T-helper 17 cell (primary cell): ENCODE measurements at places on chromosomes 4 and X. TPM values are rescaled to one million over a fixed set of nuclear protein-coding genes. Genes with fewer than 3 reads are reported as not detected.
A peak's percentile ranks its signal among the peaks of the same experiment; 100 is the strongest.

Gene DCAF4L1
- total RNA-seq: 0.10 TPM

Gene IL13RA2
- not detected for total RNA-seq

Gene AMOT
- total RNA-seq: 2.7 TPM

Gene CT45A1
- not detected for total RNA-seq

Gene ACE2
- not detected for total RNA-seq

- DNase-seq: no peak
- no peaks in the 10 kb centered on the region for H3K27me3 ChIP-seq
- H3K36me3 ChIP-seq: peaks cover 8% of the 10 kb centered on the region
- H3K4me1 ChIP-seq: peaks cover 65% of the 10 kb centered on the region
Observed at GRCh38 chr4:102817613-102818268, 9.6 kb downstream of the UBE2D3 start.

GRCh38 chr4:87026800-87027495 lies 92.1 kb downstream of the AFF1 start:
- no peak for DNase-seq
- H3K27ac ChIP-seq: peak overlapping the region; percentile 45
- peaks cover 32% of the 10 kb centered on the region for H3K4me1 ChIP-seq
- H3K4me3 ChIP-seq: no peak overlapping the region
- no peaks in the 10 kb centered on the region for H3K27me3 ChIP-seq
- H3K36me3 ChIP-seq: no peaks in the 10 kb centered on the region

DNA sequence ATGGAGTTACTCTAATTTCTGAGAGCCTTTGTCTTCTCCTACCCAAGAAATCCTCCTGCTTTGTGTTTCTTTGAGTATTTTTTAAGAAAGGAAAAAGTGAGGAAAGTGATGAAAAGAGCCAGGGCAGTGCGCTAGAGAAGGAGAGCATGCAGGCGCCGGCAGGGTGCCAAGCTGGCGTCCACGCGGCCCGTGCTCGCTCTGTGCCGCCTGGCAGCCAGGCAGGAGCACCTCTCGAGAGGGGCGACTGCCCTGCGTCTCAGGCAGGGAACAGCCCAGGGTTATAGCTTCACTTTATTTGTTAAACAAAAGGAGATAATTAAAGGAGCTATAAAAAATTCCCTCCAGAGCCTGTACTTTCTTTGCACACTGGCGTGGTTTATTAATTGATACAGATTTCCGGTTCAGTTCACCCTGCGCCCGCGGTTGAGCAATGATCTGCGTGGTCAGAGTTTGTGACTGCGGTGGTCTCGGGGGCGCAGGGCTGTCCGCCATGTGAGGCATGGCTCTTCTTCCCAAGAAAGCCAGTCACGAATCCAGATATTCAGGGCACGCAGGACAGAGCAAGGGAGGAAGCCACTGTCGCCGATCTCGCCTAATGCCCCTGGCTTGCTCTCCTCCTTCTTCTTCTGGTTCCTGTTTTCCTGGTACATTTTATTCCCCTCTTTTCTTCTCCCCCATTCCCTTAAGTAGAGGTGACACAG lies 110.8 kb upstream of the PAQR3 start:
- no peak for DNase-seq
- no peak overlapping the region for H3K27ac ChIP-seq
- peaks cover 12% of the 10 kb centered on the region for H3K27me3 ChIP-seq
- no peak overlapping the region for H3K4me3 ChIP-seq

DNA sequence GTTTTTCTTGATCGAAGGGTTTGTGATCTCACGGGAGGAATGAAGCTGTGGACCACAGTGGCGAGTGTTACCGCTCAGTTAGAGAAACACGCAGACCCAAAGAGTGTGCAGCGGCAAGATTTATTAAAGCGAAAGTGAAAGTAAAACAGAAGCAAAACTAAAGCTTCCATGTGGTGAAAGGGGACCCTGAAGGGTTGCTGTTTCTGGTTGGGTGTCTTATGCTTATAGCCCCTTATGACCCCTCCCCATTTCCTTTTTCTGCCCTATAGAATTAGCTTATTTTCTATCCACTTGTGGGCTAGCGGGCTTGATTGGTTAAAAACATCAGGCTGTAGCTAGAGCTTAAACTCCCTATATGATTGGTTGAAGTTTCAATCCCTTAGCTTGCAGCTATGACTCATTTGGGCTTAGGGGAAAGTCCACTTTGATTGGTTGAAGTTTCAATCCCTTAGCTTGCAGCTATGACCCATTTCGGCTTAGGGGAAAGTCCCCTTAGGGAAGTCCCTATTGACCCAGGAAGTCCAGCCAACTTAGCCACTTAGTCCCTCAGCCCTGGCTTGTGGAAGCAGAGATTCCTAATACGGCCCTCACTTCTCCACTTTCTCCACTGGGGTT lies 171.2 kb upstream of the NWD2 start:
- H3K27ac ChIP-seq: no peak overlapping the region
- peaks cover 6% of the 10 kb centered on the region for H3K4me1 ChIP-seq
- no peak for DNase-seq
- H3K4me3 ChIP-seq: peak overlapping the region; percentile 9
- no peaks in the 10 kb centered on the region for H3K36me3 ChIP-seq
- no peaks in the 10 kb centered on the region for H3K27me3 ChIP-seq

GRCh38 chrX:11766487-11766886 lies 8.4 kb downstream of the MSL3 start:
- H3K4me3 ChIP-seq: peak overlapping the region; percentile 25
- H3K27ac ChIP-seq: peak overlapping the region; percentile 95
- peaks cover 7% of the 10 kb centered on the region for H3K36me3 ChIP-seq

DNA sequence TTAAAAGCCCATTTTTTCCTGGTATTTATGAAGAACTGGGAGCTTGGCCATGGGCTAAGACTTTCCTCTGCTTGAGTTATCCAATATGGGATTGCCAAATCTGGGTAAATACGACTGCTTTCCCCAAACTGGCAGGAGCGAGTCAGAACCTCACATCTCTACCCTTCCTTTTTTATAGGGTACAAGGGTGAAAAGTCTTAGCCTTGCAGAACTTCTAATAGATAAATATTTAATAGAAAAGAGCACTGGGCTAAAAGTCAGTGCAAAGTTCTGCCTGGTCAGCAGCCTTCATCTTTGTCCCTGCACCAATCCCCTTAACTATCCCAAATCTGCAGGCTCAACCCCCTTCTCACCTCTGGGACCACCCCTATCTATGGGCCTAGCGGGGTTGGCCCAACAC lies 61.6 kb upstream of the ACSL1 start:
- H3K36me3 ChIP-seq: no peaks in the 10 kb centered on the region
- no peak overlapping the region for H3K4me3 ChIP-seq
- peaks cover 5% of the 10 kb centered on the region for H3K4me1 ChIP-seq
- H3K27ac ChIP-seq: peak overlapping the region; percentile 41

GRCh38 chr4:142497606-142498005 lies 348.5 kb downstream of the INPP4B start:
- no peak overlapping the region for H3K4me3 ChIP-seq
- H3K4me1 ChIP-seq: peaks cover 2% of the 10 kb centered on the region
- no peaks in the 10 kb centered on the region for H3K27me3 ChIP-seq
- no peak for DNase-seq
- H3K36me3 ChIP-seq: peaks cover 10% of the 10 kb centered on the region
- no peak overlapping the region for H3K27ac ChIP-seq

- no peaks in the 10 kb centered on the region for H3K4me1 ChIP-seq
- H3K27ac ChIP-seq: no peak overlapping the region
Observed at GRCh38 chrX:129091097-129091496, 432.2 kb downstream of the SMARCA1 start.

- H3K4me3 ChIP-seq: no peak overlapping the region
Observed at GRCh38 chr4:4791299-4792111, 68.0 kb upstream of the MSX1 start.
